Mucosa of descending colon (tissue), 3 donors: ENCODE measurements at places on chromosomes 6 and 20. TPM values are rescaled to one million over a fixed set of nuclear protein-coding genes. Genes with fewer than 3 reads are reported as not detected.

The ZNF311 gene
- 1.8 TPM for total RNA-seq

- DNase-seq, result no peak
Measured at GRCh38 chr6:52909531-52909930, at the start of gene GSTA3. TSS of gene GSTA3 (minus strand) at chr6:52909698. CDS start at chr6:52905834, 3,864 bp downstream.

- no peak for DNase-seq
Measured at GRCh38 chr6:130069485-130069884, 51.1 kb downstream of the L3MBTL3 start.

The CLPSL2 gene
- total RNA-seq, result not detected
